ENCODE measurements at places on chromosomes 2 and 18.

- no peak for DNase-seq
Measured at GRCh38 chr2:38170733-38171132, 94.8 kb upstream of the CYP1B1 start.

DNA sequence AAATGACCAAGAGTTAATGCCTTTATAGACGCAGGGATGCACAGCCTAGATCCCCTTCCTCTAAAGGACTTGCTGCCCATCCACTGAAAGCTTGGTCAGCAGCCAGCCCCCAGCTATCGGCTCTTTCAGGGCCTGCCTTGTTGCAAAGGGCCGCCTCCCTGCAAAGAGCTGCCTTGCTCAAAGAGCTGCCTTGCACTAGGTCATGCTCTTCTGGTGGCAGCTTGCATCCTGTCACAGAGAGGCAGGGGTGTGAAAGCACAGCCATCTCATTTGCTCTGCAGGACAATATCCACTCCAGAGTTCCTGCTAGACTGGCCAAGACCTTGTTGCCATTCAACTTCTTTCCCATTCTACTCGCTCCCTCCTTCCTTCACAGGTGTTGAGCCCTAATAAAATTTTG is 137.1 kb downstream of the MCFD2 start:
- DNase-seq: no peak

- no peak for DNase-seq
Measured at GRCh38 chr2:62573137-62573731, 67.2 kb upstream of the TMEM17 start.

GRCh38 chr2:96306370-96306769 is 1.0 kb upstream of the SNRNP200 start:
- no peak for DNase-seq

DNA sequence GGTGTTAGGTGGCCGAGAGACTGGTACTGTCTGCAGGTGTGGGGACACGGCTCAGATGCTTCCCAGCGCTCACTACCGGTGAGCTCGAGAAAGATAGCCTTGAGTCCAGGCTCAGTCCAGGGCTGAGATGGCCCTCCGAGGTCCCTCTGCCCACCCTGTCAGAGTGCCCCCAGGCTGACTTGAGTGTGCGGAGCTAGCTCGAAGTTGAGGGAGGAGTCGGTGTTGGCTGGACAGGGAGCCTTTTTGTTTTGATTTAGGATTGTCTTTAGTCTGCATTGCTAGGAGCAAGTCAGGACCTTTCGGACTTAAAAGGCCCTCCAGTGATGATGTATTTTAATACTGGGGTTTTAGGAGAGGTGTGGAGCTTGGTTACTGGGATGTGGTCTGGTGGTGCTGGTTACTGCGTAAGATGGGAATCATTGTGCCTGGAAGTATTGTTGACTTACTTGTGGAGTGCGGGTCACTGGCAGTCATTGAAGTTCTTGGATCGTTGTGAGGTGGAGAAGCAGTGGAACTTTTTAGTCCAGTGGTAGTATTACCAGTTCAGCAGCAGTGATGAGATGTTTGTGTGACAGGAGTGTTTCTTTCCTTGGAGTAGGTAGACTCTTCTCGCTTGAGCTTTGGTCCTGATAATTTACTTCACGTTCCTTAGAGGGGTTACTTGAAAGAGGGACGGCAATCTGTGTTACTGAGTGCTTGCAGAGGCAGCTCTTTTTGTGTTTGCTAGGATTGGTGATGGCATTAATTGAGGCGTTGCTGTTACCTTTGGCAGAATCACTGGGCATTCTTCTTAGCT is 633 bp downstream of the KIAA1328 start:
- DNase-seq: no peak

GRCh38 chr2:236583621-236584203 is 14.1 kb downstream of the ACKR3 start:
- no peak for DNase-seq

- no peak for DNase-seq
Measured at GRCh38 chr2:207729465-207729998, 18.1 kb downstream of the CCNYL1 start.

- DNase-seq: no peak
Measured at GRCh38 chr18:55405475-55405874, 182.5 kb downstream of the TCF4 start.

- no peak for DNase-seq
Measured at GRCh38 chr2:170054997-170055396, 123.0 kb upstream of the MYO3B start.

DNA sequence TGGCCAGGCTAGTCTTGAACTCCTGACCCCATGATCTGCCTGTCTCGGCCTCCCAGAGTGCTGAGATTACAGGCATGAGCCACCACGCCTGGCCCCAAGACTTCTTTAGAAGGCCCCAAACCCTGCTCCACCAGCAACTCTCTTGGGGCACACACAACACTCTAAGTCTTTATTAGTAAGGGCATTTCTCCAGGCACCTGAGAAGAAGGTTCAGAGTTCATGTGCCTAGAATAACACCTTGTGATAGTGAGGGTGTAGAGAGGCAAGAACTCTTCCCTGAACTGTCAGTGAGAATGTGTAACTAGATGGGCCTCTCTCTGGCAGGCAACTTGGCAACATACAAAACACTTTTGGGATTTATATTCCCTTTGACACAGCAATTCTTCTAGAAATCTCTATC is 43.8 kb downstream of the SH2D6 start:
- no peak for DNase-seq

DNA sequence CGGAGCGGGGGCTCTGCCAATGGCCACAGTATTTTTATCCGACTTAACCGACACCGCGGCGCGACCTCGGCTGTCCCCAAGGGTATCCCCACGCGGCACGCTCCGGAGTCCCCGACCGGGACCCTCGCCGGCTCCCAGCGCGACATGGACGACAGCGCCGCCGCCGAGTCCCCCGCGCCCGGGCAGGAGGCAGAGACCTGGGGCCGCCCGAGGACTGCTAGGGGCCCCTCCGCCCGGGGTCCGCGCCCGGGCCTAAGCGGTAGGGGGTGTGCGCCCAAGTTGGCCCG is 468 bp downstream of the UXS1 start:
- DNase-seq: no peak

DNA sequence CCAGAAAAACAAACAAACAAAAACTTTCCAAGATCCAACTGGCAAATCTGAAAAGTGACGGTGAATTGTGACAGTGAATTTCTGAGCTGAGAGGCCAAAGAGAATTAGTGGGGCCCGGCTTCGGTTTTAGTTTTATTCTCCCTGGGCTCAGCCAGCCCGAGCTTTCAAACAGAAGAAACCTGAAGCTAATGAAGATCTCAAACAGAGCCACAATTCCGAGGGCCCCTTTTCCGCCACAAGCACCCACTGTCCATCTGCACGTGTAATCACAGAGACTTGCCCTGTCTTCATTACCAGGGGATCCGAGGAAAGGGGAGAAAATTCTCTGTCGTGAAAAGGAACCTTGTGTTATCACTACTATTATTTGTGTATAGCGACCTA is 4.2 kb upstream of the ONECUT2 start:
- no peak for DNase-seq

DNA sequence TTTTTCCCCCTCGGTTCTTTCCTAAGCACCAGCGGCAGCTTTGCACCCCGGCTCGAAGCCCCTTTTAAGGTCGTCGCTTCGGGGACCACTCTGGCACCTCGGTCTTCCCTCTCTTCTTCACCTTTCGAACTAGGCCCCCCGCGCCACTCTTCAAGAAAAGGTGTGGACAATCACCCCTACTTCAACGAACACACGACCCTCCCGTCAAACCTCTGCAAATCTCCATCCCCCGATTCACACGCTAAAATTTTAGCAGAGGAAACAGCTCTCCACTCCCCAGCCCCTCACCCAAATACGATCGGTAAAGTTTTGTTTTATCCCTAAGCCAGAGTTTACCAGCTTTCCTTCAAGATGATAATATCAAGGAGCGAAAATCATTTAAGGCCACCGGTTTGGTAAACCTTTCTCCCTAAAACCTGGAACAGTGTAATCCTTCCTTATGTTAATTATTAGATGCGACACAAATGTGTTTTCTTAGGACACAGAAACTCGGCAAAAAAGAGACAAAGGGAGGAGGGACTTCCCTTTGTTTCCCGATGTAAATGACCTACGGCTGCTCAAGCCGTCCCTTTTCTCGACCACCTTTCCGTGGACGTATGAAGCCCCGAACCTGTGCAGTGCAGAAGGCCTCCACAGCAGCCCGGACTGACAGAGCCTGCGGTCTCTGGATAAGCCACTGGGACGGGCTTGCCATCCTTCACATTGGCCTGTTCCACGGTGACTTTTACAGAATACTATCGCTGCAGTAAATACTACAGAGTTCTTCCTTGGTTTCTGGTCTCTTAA is 85.2 kb downstream of the RBMS1 start:
- no peak for DNase-seq

- no peak for DNase-seq
Measured at GRCh38 chr2:46411245-46411641, 68.1 kb upstream of the TMEM247 start.

- DNase-seq: no peak
Measured at GRCh38 chr2:140657657-140658056, 1473.2 kb downstream of the LRP1B start.

- no peak for DNase-seq
Measured at GRCh38 chr2:228474466-228474865, 293.0 kb upstream of the SPHKAP start.

DNA sequence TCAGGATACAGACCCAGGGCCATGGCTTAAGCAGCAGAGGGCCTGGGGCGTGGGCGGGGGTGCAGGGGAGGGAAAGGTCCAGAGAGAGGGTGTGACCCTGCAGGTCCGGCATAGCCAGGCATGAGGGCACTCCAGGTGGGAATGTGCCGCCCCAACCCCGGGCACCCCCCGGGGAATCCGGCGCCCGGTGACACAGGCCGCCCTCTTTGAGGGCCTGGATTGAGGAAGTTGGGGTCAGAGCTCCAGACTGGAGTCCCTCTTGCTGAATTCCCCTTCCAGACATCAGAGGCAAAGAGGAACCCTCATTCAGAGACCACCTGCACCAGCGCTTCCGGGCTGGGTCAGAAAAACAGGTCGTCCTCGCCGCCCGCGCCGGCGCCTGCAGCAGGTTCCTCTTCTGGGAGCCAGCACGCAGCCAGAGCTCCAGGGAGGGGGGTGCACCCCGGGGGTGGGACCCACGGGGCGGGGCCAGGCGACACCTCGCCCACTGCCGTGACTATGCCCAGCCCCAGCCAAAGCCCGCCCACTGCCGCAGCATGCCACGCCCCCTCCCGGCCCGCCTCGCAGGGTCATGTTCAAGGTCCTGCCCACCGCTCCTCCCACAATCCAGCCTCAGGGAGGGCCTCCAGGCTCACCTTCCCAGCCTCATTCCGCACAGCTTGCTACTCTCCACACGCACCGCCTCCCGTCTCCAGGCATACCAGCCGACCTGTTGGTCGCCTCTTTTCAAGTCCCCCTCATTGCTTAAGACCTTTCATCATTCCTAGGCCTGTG is 98.3 kb upstream of the ID2 start:
- DNase-seq: peak; percentile 84

DNA sequence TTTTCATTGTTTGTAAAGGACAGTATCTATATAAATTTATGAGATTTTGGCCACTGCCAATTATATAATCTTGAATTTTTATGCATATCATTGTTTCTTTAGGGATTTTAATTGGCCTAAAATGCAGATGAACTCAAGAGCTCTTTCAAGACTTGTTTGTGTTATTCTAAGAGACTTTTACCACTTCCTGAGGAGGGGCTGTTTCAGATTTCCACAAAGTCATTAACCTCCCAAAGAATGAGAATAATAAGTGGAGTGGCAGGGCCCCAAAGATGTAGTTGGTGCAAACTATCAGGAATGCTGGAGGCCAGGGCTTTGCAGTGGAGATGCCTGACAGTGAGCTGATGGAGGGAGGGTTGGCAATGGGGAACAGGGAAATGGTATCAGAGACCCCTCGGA is 15.5 kb upstream of the ACVR1 start:
- DNase-seq: no peak

GRCh38 chr2:27929916-27930486 is 39.5 kb downstream of the BABAM2 start:
- no peak for DNase-seq

DNA sequence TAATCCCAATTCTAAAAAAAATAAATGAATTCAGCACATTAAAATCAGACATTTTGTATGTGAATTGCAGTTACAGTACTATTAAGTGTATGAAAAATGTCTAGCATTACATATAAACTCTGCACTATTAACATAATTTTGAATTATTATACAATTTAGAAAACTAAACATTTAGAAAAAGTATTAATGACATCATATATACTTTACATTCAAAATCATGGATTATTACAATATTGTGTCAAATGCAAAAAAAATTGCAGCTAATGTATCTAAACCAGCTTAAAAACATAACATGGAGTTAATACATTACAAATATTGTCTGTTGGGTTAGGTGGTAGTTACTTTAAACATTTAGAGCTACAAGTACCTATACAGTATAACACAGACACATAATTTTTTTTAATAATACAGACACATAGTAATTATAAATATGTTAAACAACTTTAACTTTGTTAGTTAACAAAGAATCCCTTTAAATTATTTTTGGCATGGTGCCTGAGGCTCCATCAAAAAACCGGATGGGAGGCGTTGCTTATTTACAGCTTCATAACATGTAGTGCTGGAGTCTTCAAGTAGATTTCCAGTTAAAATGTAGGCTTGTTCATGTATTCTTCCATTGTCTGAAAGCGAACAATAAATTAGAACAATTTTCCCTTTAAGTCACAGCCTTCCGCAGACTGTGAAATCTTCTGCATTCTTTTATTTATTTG is 79.1 kb downstream of the AP1S3 start:
- no peak for DNase-seq

- no peak for DNase-seq
Measured at GRCh38 chr18:71075147-71075546, 786.3 kb downstream of the SOCS6 start.

DNA sequence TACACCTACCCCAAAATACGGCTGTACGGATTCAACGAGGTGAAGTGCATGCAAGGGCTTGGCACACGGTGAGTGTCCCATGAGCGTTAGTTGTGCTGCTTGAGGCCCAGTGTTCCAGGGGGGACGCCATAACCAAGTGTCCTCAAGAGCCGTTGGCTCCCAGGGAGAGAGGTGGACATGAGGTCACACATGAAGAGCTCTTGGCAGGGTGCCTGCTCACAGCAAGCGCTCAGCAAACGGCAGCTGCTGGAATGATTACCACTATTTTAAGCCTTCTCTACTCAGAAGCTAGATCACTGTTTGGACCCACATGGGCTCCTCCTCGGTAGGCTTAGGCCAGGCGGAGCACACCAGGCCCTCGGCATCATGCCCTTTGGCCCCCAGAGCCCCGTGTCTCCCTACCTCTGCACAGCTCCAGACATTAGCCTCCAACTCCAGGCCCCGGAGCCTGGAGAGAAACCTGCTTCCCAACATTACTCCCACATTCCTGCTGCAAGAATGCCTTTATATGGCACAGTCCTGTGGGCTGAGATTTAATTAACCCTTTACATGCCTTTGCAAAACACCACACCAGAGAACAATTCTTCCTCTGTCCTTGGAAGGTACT is 68.4 kb upstream of the PPP1CB start:
- no peak for DNase-seq

DNA sequence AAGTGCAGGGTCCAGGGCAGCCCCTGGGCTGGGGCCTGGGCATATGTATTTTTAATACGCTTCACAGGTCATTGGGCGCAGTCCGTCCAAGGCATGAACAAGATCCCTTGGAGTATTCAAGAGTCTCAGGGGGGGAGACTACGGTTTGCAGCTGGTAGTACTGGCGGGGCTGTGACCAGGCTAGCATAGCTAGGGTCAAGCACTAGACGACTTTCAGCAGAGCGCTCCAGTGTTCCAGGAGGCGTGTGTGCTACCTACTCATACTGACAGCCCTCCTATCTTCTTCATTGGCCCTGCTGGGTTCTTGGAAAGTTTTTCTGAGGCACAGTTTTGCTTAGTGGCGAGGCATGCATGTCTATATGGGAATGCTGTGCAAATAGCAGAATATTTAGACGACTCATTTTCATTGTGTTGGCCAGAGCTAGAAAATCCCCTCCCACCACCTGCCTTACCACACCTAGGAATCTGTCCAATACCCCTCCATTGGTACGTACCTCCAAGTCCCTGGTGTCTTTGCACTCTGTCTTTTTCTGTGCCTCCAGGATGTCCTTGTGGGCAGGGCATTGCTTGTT is 68.2 kb downstream of the GLI2 start:
- DNase-seq: no peak

Data from activated naive CD4-positive, alpha-beta T cell treated with anti-CD3 and anti-CD28 coated beads for 36 hours (primary cell).